ENCODE measurements at places on chromosomes 5 and 9. TPM values are rescaled to one million over a fixed set of nuclear protein-coding genes. Genes with fewer than 3 reads are reported as not detected.
A peak's percentile ranks its signal among the peaks of the same experiment; 100 is the strongest.

DNA sequence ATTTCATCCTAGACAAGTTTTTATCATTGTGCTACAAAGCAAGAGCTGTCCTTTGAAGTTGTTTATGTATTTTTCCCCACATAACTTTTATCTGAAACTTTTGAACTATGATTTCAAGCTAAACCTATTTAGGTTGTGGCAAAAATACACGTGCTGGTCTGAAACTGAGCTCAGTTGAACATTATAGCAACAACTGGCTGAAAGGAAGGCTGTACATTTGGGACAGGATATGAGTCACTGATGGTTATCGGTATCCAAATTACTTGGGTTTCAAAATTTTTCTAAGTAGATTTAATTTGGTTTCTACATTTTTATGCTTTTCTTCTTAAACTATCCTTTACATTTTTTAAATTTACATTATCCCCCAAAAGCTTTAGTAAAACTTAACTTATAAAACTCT, 627.3 kb upstream of the NUDT12 start:
- no peak for DNase-seq

- no peak for DNase-seq
Observed at GRCh38 chr9:135178498-135178897, 91.0 kb downstream of the OLFM1 start.

DNA sequence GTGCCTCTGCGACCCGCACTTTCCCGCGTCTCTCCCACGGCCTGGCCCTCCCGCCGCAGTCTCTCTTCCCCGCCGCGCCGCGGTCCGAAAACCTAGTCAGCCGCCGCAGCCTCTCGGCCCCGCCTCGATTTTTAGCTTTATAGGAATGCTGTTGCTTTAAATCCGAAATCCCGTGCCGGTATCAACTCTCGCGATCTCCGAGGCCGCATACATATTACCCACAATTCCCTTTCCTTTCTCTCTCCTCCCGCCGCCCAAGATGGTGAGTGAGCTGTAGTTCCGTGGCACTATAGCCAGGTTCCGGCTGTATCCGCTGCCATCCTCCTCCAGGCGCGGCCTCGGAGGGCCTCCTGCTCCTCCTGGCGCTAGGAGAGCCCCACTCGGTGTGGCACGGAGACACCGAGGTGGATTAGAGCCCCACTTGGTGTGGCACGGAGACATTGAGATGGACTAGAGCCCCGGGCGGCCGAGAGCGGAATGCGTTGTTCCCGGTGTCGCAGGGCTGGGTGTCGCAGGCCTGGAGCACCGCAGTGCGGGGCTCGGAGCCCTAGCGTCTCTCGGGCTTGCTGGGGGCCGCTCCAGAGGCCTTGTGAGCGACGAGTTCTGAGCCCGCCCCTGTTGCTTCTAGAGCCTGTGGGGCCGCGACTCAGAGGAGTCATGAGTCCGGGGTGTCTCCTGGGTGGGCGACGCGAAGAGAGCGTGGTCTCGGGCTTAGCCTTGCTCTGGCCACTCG, at the start of the genes MED22 and RPL7A:
Gene MED22, minus strand, starts transcription at position 147 of the 733 bp plus-strand sequence. CDS start 1,469 bp downstream, outside the sequence.
Gene RPL7A, plus strand, starts transcription at position 234 of the 733 bp plus-strand sequence. Its CDS starts 26 bp downstream, at position 260.
- peak; percentile 94 for DNase-seq

FOXD4L3 gene
- not detected for total RNA-seq

- no peak for DNase-seq
Observed at GRCh38 chr9:24095246-24095645, 269.2 kb upstream of the ELAVL2 start.

DNA sequence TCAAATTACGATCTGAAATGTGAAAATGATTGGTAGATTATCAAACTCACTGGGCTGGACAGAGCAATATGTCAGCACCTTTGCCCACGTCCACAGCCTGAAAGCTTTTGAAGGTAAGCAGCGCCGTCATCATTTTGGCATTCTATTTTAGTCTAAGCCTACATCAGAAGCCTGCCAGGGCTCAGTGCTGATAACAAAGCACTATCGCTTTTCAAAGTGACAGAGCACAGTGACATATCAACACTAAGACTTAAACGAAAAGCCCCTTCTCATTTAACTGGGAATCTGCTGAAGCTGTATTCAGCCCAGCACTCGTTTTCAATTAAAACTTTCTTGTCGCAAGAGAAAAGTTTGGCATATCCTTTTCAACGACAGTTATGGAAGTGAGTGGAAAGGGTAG, 1076.3 kb downstream of the PTPRD start:
- no peak for DNase-seq

DNA sequence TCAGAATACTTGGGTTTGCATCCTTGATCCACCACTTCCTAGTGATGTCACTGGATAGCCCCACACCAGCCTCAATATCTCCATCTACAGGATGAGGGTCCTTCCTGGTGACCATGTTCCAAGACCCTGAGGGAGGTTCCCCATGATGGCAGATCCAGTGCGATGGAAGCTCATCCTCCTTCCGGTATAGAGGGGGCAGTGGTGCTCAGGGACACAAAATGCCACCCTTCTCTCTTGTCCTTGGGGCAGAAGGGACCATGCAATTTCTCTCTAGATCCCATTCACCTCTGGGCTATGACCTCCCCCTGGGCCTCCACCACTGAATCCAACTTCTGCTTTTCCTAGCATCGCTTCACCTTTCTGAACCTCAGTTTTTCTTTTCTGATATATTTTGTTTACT, 5.4 kb upstream of the SLC25A51 start:
- no peak for DNase-seq

- no peak for DNase-seq
Observed at GRCh38 chr5:54760182-54760935, 225.0 kb downstream of the ESM1 start.

DNA sequence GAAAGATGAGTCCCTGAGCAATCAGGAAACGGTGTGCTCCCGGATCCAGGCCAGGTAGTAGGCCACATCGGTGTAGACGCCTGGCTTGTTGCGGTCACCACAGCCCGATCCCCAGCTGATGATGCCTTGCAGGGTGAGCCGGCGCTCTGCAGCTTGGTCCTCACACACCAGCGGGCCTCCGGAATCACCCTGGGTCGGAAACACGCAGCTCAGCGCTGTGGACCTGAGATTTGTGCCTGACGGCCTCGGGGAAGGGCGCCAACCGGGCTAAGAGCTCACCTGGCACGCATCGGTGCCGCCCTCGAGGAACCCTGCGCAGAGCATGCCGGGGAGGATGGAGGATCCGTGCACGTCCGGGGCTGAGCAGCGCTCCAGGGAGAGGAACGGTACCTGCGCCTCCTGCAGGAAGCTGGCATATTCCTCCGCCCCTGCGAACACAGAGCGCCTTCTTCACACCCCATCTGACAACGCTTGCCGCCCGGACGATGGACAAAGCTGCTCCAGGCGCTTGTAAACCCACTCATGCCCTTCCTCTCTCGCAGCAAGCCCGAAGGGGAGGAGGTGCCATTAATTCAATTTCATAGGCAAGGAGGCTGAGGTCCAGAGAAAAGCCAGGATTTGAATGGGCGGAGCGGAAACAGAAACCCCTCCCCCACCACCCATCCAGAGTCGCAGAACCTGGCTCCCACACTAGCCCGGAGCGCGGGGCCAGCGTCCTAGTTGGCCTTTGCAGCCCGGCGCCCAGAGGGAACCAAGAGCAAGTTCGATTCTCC, 2.0 kb upstream of the PFN3 start:
- DNase-seq, result peak; percentile 90

SLC9A3 gene
- total RNA-seq, result 29.2 TPM

GRCh38 chr9:96626912-96627311, 7.3 kb upstream of the CDC14B start:
- no peak for DNase-seq

MAPK9 gene
- total RNA-seq, result 41.3 TPM
